ENCODE measurements at places on chromosomes 3 and 15.

DNA sequence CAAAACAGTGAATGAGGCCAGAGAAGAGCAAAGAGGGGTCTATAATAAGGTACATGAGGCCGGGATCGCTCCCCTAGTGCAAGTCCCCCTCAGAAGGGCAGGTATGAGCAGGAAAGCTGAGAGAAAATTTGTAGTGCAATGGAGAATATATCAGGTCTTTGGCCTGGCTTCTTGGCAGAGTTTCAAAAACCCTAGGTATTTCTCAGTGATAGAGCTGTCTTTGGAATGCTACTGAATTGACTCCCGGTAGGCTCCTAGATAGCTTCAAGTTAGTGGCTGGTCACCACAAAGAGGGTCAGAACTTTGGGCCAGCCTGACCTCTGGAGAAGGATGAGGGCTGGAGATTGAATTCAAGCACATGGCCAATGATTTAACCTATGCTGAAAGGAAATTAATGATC is 30.6 kb upstream of the OXTR start:
- DNase-seq: no peak

DNA sequence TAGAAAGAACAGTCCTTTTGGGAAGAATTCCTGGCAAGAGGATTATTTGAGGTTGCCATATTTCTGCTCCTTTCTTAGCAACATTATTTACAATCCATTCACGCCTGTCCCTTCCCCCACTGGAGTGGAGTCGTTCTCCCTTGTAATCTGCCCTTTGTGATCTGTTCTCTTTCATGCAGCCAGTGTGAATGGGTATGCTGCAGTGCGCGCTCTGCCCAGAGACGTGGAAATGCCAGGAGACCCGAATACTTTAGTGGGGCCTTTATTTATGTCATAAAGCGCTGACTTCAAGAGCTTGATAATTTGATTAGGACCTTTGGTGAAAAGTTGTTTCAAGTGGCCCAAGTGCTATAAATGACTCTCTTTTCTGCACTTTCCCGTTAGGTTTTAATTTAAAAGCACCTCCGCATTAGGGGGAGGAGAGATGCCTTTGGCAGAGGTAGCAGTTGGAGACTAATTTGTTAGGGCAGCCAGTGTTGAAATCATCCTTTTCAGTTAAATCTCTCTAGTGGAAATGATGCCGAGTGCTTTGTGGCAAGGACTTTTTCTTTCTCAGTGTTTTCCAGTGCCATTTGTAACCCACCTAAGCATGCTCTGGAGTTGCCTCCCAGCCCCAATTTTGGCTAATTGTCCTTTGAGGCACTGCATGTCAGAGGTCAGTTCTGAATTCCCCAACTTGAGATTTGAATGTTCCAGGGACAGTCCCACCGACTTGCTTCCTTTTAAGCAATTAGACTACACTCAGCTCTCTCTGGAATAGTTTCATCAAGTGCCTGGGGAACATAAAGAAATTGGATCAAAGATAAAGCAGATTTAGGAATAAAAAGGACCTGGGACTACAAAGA is 52.4 kb downstream of the PSMD6 start:
- no peak for DNase-seq

- DNase-seq: no peak
Measured at GRCh38 chr15:73079565-73079964, 27.3 kb downstream of the NEO1 start.

- no peak for DNase-seq
Measured at GRCh38 chr15:41907141-41907540, 13.3 kb upstream of the SPTBN5 start.

All from cortex of kidney (tissue), 1 donor.